ENCODE measurements at places on chromosomes 2 and 18.

DNA sequence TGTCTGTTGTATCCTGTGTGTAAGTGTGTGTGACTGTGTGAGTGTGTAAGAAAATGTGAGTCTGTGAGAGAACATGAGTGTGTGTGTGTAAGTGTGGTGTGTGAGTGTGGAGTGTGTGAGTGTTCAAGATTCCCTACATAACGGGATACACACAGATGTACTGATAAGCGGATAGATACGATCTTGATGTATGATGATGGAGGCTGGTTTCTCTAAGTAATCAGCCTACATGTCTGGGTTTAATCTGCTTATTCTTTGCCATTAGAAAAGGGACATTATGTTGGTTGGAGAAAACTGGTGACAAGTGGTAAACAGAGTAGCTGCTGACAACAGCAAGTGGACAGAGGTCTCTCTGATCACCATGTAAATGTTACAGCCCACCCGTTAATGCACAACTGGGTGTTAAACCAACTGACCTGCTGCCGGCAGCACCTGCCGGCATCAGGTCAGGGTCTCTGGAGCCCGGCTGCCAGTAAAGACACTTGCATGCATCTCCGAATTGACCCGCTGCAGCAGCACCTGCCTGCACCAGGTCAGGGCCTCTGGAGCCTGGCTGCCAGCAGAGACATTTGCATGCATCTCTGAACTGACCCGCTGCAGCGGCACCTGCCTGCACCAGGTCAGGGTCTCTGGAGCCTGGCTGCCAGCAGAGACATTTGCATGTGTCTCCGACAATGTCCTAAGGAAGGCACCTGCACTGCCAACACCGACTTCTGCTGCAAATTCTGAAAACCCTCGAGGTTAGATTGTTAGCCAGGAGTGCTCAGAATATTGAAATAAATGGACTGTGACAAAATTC lies 87.5 kb downstream of the MBP start:
- no peak for DNase-seq

DNA sequence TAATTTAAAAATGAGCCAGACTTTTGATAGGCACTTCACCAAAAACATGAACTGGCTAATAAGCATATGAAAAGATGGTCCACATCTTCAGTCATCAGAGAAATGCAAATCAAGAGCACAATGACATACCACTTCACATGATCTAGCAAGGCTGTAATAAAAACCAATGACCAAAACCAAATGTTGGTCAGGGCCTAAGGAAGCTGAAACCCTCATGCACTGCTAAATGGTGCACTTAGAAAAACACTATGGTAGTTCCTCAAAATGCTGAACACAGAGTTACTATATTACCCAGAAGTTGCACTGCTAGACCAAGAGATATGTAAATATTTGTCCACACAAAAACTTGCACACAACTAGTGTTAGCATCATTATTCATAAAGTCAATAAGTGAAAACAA lies 504.9 kb upstream of the SOX11 start:
- DNase-seq, result no peak

DNA sequence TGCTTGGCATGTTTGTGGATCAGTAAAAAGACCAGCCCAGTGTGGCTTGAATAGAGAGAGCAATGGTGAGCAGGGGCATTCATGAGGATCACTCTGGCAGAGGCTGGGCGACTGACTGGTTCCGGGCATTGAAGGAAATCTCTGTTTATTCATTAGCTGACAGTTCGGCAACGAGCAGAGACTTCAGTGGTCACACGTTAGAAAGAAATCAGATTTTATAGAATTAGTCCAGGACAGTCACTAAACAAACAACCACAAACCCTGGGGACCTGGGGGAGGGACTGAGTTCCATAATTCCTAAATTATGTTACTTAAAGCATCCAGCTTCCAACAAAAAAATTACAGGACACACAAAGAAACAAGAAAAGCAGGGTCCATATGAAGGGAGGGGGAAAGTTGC lies 72.5 kb downstream of the NOL10 start:
- DNase-seq, result no peak

DNA sequence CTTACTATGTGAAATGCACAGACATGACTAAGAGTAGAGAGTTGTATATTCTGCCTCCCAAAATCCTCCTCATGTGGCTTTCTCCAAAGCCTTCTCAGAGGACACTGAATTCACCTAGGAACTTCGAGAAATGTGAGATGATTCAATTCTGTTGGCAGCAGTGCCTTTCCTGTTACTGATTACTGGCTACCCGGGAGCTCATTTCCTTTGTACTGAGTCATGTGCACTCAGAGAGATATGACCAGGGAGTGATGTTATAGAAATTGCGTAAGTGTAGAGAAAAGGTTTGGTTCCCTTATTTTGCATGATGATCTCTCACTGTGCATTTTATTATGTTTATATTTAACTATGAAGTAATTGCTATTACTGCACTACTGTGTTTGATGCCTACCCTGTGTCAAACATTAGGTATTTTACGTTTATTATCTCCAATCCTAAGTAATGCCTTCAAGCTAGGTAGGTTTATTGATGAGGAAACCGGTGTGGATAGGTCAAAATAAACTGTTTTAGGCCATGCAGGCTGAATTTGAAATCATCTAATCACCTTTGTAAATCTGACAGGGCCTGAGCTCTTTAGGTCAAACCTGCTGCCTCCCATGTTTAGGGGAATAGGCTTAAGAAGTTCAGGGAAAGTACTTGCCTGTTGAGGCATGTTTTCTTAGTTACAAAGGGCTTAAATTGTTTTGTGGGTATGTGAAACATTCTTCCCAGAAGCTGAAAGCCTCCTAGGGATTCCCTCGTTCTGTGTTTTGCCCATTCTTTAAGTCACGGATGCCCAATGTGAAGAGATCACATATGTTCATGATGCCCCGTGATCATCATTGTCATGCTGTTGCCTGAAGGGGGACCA lies 86.8 kb downstream of the FMNL2 start:
- peak; percentile 94 for DNase-seq

DNA sequence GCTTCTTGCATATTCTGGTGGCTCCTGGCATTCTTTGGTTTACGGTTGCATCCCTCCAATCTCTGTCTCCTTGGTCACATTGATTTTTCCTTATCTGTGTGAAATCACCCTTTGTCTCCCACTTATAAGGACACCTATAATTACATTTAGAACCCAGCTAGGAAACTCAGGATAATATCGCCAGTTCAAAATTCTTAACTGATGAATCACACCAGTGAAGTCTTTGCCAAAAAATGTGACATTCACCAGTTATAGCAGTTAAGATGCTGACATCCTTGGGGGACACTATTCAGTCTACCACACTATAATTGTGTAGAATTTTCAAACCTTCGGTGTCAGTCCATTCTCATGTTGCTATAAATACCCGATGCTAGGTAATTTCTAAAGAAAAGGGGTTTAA lies 320.2 kb downstream of the TMX3 start:
- no peak for DNase-seq
